ENCODE measurements at places on chromosomes 5 and 9.

GRCh38 chr9:11142965-11143738 lies 530.4 kb upstream of the PTPRD start:
- DNase-seq = no peak

DNA sequence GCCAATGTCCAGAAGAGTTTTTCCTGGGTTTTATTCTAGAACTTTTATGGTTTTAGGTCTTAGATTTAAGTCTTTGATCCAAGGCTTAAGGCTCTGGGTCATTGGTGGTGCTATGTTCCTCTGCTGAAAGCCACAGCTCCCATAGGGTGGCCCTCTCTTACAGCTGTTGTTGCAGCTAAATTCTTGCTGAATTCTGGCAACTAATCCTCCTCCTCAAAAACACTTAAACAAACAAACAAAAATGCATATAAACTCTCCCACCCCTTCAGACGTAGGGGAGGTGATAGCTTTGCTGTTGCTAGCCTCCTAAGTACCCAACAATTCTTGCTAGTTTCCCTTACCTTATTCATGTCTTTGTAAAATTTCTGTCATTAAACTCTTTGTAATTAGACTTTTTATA lies 30.2 kb downstream of the IQGAP2 start:
- DNase-seq = no peak

- no peak for DNase-seq
Measured at GRCh38 chr5:157892974-157893373, 34.0 kb upstream of the CLINT1 start.

DNA sequence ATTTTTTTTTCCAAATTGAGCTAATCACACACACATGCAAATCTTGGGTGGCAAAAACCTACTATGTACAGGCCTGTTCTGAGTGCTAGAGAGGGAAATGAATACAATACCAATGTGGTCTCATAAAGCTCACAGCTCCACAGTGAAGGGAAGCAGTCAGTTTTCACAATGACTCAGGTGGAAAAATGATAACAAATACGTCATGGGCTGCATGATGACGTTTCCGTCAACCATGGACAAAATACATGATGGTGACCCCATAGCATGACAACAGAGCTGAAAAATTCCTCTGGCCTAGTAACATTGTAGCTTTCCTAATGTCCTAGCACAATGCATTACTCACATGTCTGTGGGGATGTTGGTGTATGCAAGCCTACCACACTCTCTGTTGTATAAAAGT lies 252.5 kb downstream of the TRIM32 start:
- DNase-seq = no peak

- DNase-seq = no peak
Measured at GRCh38 chr5:43772764-43773477, 169.9 kb downstream of the NNT start.

DNA sequence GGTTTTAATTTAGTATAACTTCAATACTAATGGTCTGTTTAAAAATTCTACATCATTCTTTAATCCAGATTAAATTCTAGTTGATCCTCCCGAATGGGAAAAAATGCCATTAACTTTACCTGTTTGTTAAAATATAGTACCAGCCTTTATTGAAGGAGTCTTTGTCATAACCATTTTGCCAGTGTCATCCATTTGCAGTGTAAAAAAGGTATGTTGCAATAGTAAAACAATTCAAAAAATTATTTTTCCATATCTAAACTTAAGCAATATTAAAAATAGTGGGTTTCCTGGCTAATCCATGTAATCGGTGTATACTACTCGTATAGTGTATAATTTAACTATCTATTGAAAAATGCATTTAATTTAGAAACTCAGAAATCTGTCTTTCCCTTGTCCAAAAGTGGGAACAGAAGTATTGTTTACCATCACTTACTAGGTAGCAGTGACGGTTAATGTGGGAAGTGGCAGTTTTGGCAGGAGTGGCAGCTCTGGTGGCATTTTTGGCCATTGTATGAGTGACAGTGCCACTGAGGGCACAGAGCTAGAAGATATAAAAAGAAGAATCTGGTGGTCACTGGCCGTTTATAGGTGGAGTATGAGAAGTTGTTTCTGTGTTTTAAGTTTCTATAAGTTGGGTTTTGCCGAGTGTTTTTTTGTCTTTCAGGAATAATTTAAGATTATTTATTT lies 1.9 kb downstream of the AP3S1 start:
- DNase-seq = no peak

DNA sequence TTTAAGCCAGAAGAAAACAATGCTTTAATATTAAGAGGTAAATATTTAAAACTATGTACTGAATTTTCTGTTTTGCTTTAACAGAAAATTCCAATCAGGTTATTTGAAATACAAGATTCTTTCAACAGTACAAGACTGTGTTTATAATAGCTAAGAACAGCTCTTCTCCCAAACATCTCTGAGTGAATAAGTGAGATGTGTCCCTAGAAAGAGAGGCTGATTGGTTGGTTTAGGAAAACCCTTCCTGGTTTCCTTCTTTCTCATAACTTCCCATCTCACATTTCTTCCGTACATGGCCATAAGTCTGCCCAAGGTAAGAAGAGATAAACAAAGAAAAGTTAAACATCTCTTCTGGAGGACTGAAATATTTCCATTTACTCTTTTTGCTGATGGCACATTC lies 145.9 kb downstream of the FANCC start:
- no peak for DNase-seq

DNA sequence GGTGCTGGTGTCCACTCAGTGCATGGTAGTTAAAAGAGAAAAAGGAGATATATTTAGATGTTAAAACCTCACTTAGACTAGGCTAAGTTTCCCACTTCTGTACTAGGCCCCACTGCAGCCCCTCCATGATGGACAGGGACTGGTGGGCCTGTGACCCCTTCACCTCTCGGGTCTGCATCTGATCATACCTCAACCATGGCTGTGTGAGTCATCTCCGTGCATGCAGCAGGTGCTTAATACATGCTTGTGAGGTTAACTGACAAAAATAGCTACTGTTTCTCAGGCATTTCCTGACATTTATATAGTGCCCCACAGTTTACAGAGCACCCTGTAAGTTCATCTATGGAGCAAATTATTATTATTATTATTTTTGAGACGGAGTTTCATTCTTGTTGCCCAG lies 8.4 kb upstream of the URM1 start:
- DNase-seq = no peak

GRCh38 chr9:121807823-121808278 lies 156.4 kb downstream of the DAB2IP start:
- DNase-seq = no peak

DNA sequence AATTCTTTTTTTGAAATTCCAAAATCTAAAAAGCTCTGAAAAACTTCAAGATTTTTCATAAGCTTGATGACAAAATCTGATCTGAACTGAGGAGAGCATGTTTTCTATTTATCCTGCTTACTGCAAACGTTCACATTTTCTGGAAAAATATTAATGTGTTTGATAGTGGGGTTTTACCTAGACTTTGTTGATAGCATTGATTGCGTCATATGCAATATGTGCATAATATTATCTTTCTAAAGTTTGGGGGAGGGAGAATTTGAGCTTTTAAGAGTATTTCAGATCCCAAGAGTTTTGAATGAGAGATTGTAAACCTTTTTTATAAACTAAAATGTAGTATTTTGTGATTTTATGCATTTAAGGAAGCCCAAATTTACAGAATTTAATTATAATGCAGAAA lies 62.8 kb upstream of the CDH6 start:
- no peak for DNase-seq

DNA sequence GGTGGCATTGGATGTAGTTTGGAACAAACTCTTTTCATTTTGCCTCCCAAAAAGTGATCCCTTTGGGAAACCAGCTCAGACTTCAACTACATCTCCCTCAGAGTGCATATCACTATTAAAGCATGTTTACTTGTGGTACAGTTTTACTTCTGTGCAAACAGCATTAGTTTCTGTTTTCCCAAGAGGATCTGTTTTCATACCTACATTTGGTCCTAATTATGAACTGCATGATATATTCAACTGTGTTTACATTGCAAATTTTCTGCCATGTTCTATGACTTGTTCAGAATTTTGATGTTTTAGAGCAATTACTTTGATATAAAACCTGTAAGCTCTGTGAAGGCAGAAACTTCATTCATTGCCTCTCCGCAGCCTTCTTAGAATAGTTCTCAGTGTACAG lies 681.5 kb upstream of the ACO1 start:
- DNase-seq = no peak

DNA sequence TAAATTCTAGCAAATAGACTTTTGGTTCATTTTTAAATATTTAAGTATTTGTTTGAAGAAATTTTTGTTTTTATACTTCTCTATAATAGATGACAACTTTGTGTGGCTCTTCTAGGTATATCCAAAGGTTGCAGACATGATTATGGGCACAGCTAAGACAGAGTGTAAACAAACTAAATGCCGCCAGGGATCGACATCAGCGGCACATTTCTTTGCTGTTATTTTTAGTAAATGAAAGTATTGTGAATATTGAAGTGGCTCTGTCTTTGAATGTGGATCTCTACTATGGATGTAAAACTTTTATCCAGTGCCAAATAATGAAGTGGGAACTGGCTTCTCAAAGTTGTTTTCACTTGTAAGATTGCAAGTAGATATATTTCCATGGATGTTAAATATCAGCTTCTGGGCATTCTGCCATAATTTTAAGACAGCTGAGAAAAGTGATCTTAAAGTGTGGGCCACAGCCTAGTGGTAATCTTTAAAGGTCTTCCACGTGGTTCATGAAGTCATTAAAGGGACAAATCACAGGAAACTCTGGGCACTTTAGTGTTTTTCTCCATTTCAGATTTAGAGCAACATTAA lies 589.9 kb downstream of the ZNF608 start:
- DNase-seq = no peak
